ENCODE measurements at places on chromosomes 1 and 21.

DNA sequence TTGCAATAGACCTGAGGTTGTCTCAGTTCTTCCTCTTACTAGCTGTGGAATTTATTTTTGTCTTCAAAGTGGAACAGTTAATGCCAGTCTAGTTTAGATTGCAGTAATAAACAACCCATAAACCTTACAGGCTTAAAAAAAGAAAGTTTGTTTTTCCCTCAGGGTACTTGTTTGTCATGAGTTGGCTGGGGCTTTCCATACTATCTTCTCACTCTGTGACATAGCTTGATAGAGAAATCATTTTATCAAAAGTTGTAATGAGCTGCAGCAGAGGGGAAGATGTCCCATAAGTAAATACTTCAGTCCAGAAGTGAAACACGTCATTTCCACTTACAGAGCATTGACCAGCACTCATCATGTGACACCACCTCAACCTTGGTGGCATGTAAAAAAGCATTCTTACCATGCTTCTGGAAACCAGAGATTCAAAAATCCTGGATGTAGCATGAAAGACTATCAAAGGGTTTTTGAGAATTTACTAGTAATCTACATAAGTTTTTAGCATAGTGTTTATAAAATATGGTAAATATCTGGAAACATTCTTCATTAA lies 62.8 kb upstream of the COL11A1 start:
- no peak for DNase-seq

- no peak for DNase-seq
Observed at GRCh38 chr1:228429007-228429406, 12.3 kb upstream of the TRIM17 start.

DNA sequence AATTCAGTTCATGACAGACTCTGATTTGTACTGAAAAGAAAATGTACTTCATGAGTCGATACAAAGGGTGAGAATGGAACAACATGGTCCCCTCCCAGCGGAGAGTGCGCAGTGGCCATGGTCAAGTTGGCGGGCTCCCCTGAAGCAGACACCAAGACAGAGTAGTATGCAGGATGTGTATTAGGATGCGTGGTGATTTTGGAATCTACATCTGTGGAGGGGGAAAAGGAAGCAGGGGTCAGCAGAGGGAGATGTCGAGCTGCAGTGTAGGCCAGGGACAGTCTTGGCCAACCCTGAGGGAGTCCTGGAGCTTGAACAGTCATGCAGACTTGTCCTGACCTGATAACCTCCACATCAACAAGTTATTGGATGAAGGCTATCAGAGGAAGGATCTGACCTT lies 481.0 kb downstream of the OMA1 start:
- DNase-seq = no peak

- no peak for DNase-seq
Observed at GRCh38 chr1:214913966-214914365, 168.6 kb upstream of the KCNK2 start.

DNA sequence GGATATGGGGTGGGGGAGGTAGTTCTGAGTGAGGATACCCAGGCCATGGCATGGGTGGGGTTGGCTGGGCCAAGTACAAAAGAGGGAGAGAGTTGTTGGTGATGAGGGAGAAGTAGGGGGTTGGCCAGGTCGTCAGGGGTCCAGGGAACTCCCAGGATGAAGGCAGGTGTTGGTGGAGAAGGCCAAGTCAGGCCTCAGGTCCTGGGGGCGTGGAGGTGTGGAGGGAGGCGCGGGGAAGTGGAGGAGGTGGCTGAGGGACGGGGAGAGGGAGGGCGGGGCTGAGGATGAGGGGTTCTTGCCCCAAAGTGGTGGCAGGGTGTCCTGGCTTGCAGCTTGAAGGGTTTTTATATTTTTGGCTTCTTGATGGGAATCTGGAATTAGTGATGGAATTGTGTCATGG lies 61.1 kb downstream of the FOXO6 start:
- no peak for DNase-seq

- no peak for DNase-seq
Observed at GRCh38 chr1:103170609-103171008, 62.3 kb upstream of the COL11A1 start.

DNA sequence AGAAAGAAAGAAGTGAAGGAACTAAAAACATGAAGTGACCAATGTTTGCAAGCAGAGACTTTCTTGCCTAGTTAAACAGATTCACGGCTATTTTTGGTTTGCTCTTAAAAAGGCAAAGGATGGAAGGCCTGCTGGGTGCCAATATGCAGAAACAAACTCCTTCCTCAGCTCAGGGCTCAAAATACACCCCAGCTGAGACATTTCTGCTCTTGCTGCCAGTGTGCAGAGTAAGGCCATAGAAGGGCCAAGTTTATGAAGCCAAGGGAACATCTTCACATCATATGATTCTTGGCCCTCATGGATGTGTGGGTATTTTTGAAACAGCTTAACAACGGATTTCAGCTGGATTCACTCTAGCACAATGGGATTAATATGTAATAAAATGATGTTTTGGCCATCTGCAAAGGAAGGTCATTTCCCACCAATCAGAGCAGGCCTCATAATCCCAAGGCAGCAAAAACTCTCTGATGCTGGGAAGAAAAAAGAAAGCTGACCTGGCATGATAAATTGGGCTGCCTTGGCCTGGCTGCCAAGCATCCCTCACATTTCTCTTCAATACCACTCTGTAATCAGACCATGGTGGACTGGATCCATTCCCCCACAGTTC lies 70.7 kb downstream of the CAPZB start:
- no peak for DNase-seq

GRCh38 chr1:84598846-84599741 lies 24.9 kb upstream of the CTBS start:
- DNase-seq = no peak

- no peak for DNase-seq
Observed at GRCh38 chr1:198923993-198924392, 285.2 kb downstream of the PTPRC start.

DNA sequence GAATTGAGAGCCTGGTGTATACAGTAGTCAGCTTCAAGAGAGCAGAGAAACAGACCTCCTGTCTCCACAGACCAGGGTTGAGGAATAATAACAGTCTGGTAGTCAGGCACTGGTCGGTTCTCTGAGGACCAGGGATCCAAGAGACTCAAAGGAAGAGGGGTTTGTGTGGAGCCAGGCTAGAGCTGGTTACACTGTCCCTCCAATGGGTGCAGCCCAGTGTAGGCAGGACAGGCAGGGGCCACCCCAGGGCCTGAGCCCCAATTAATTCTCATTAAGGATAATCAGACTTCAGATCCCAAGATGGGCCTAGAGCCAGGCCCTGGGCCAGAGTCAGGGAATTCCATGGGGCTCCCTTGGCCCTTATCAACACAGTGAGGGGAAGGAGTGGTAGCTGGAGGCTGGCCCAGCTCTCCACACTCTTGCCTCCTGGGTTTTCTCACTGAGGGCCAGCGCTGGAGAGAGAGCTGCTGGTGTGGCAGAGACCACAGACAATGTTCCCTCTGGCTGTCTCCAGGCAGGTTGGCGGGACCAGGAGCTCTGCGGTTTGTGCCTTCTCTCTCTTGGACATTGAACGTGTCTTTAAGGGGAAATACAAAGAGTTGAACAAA lies 9.1 kb downstream of the SEMA4A start:
- DNase-seq = no peak

DNA sequence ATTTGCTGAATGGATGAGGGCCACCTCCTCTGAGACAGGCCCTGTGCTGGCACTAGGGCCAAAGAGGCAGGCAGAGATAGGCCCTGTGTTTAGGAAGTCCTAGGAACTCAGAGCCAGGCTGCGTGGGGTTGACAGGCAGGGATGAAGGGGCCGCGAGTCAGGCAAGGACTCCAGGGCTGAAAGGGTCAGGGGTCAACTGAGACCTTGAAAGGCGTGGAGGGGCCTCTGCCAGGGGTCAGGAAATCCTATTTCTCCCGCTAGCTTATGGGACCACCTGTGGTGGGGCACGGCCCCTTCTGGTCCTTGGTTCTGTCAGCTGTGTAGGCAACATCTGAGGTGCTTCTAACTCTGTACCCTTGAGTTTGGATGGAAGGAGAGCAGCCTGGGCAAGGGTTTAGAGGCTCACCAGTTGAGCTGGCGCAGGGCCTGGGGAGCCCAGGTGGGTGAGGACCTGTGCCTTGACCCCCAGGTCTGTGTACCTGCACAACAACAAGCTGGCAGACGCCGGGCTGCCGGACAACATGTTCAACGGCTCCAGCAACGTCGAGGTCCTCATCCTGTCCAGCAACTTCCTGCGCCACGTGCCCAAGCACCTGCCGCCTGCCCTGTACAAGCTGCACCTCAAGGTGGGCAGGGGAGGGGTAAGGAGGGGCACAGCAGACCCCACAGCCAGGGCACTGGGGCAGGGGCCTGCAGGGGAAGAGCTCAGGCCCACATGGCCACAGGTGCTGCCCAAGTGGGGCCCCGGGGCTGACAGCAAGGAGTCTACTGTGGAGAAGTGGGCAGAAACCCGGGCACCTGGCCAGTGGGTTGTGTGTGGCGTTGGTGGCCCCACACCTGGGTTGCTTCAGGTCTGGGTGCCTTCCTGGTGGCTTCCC lies 14.9 kb downstream of the PODN start:
- no peak for DNase-seq

GRCh38 chr21:42269386-42269785 lies 45.8 kb downstream of the TFF3 start:
- DNase-seq = no peak

- no peak for DNase-seq
Observed at GRCh38 chr1:230303822-230304221, 122.3 kb downstream of the PGBD5 start.

DNA sequence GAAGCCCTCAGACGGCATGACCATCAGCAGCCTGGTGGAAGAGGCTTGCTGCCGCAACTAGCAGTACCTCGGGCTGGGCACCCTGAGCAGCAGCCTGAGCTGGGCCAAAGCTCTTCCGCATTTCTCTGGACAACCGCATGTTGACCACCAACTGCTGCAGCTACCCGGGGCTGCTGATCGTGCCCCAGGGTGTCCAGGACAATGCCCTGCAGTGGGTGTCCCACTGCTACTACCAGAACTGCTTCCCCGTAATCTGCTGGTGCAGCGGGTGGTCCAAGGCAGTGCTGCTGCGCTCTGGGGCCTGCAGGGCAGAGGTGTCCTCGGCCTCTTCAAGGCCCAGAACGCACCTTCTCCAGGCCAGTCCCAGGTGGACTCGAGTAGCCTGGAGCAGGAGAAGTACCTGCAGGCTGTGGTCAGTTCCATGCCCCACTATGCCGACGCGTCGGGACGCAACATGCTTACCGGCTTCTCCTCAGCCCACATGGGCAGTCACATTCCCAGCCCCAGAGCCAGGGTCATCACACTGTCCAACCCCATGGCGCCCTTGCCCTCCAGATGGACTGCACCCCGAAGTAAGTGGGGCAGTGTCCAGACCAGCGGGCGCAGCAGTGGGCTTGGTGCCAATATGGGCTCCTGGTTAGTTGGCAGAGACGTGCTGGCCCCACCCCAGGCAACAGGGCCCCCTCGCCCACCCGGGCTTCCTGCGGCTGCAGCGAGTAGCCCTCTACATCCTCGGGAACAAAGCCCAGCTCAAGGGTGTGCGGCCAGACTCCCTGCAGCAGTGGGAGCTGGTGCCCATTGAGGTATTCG lies 19.5 kb upstream of the NPPB start:
- no peak for DNase-seq

- DNase-seq = no peak
Observed at GRCh38 chr1:99084562-99084961, 79.9 kb upstream of the PLPPR5 start.

GRCh38 chr1:152143150-152143887 lies 15.7 kb downstream of the RPTN start:
- DNase-seq = no peak

GRCh38 chr1:57024855-57025254 lies 59.0 kb upstream of the C8B start:
- DNase-seq = no peak

DNA sequence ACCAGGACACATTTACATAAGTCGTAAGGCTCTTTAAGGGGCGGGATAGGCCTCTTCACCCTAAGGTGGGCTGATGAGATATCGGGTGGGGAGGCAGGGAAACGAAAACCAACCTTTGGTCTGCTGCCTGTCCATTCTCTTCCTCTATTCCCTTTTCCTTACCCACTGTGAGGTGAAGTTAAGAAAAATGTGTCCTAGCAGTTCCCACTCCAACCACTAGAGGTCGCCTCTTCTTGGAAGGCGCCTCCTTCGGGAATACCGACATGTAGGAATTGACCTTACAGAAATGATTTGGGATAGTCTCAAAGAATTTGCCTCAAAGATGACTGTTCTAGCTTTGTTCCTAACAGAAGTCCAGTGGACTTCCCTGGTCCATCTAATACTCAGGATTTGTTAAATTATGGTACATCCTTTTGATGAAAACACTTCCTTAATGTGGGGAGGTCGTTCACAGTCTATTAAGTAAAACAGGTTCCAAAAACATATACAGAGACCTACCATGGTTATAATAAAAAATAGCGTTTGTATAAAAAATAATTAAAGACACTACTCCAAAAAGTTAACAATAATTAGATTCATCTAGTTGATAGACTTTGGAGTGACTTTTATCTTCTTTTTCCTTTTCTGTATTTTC lies 14.1 kb downstream of the AZIN2 start:
- DNase-seq = peak; percentile 5

DNA sequence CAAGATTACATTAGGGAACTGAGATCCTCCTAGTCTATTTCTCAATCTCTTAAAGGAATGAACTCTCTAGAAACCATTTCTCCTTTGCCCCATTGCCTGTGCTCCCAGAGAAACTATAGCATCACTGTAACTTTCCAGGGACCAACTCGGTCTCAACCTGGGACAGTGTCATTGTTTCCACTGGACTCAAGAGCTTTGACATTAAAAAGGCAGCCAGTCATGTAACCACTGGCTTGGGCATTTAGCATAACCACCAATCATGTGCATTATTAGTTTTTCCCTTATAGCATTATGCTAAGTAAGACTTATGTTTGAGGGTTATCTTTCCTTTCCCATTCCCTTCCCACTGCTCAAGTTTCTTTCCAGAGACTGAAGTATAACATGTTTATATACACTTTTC lies 18.2 kb downstream of the TEX38 start:
- no peak for DNase-seq

GRCh38 chr1:1956101-1956500 lies 37.0 kb upstream of the TMEM52 start:
- no peak for DNase-seq

DNA sequence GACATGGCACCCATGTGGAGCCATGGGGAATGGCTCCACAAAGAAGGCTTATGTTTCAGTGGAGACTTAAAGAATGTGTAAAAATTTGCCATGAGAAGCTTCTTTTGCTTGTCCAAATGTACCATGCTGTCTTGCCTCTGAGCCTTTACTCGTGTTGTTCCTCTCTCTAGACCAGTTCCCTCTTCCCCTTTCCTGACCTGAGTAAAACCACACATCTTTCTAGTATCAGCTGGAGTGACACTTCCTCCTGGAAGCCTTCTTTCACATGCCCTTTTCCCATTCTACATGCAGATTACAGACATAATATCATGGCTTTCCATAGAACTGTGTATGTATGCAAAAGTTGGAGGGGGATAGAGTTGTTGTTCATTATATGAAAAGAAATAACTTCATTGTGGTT lies 13.6 kb upstream of the GPX7 start:
- no peak for DNase-seq

- DNase-seq = no peak
Observed at GRCh38 chr1:151892190-151892589, 17.1 kb downstream of the THEM4 start.

- no peak for DNase-seq
Observed at GRCh38 chr21:17794518-17795145, 24.5 kb downstream of the C21orf91 start.
